ENCODE measurements at places on chromosomes 4 and X.

GRCh38 chr4:33395731-33396485 lies 2675.7 kb downstream of the PCDH7 start:
- DNase-seq, result no peak

- DNase-seq, result no peak
These were observed 512 bp downstream of the NOP14 start for GRCh38 chr4:2962614-2963174.

- DNase-seq, result no peak
These were observed 133.3 kb upstream of the RAI2 start for GRCh38 chrX:17994429-17994828.

DNA sequence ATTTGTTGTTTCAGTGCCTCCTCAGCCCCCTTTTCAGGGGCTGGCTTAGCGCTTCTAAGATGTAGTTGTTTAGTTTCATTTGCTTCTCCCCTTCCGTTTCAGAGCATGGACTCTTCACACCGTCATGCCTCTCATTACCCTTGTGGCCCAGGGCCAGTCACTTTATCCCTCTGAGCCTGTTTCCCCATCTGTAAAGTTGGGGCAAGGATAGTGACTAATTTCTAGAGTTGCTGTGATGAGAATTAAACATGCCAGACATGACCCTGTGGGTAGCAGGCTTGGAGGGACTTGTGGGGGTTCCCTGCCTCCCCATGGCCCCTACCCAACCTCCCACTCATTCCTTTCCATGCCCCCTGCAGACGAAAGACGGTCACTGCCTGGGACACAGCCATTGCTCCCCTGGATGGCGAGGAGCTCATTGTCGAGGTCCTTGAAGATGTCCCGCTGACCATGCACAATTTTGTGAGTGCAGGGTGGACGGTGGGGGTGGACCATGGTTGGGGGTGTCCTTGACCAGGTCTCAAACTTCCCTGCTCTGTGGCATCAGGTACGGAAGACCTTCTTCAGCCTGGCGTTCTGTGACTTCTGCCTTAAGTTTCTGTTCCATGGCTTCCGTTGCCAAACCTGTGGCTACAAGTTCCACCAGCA lies 3.6 kb downstream of the ARAF start:
- DNase-seq, result no peak

- DNase-seq, result no peak
These were observed 25.9 kb downstream of the COL25A1 start for GRCh38 chr4:109276482-109277095.

- DNase-seq, result no peak
These were observed 11.3 kb upstream of the AREG start for GRCh38 chr4:74433541-74434172.

DNA sequence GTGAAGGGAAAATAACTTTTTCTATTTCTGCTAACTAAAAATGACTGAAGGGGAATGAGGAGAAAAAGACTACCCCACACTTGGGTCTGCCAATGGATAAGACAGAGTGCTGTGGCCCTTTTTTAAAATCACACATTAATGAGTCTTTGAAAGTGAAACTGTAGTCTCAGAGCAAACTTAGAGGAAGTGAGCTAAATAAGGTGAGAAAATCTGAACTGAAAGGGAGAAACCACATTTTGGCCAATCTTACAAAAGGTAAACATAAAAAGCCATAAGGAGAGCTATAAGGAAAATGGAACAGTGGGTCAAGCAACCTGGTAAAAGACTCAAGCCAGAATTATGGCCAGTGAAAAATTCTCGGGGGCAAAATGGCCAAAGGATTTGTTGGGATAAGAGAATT lies 755.1 kb upstream of the IGFBP7 start:
- no peak for DNase-seq

GRCh38 chr4:144906181-144906925 lies 191.6 kb downstream of the ANAPC10 start:
- no peak for DNase-seq

- DNase-seq, result no peak
These were observed 19.3 kb downstream of the JAKMIP1 start for GRCh38 chr4:6180841-6181631.

GRCh38 chrX:150482537-150483206 lies 85.7 kb upstream of the MTM1 start:
- no peak for DNase-seq

GRCh38 chrX:57822398-57822797 lies 87.9 kb downstream of the ZXDA start:
- DNase-seq, result no peak

- DNase-seq, result no peak
These were observed 105.1 kb upstream of the MXRA5 start for GRCh38 chrX:3451571-3451970.

DNA sequence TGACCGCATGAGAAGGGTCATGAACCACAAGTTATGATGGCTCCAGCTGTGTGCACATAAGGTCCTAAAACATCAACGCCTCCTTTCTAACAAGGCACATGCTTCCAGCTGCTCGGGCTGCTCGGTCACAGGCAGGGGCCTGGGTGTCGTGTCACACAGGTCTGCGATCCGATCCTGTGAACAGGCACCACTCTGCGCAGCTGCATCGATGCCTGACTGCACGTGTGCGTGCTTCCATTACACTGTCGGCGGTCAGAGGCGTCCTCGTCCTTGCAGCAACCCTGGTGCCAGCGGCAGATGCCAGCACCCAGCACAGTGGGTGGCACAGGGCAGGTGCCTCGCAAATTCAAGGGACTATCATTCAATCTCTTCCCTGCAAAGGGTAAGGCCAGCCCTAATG lies 23.9 kb downstream of the ZFYVE28 start:
- DNase-seq, result no peak

GRCh38 chrX:17567187-17567586 lies 170.1 kb upstream of the SCML1 start:
- no peak for DNase-seq

GRCh38 chrX:15321447-15321846 lies 6.0 kb upstream of the ASB11 start:
- no peak for DNase-seq

- no peak for DNase-seq
These were observed 996.9 kb upstream of the GRIA3 start for GRCh38 chrX:122187069-122187713.

DNA sequence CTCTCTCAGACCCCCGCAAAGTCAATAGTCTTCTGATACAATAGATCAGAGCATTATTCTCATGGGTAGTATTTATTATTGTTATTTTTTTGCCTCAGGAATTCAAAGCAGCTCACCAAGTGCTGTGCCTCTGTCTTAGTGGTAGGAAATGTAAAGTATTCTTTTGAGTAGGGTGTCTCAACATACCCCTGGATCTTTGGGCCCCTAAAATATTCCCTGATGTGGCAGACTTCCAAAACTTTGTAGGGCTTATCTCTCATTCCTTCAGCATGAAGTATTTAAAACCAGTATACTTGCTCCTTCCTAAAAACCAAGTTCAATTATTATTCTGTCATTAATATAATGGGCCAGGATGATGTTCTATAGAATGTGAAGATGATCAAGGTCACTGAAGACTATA lies 115.3 kb upstream of the ZNF827 start:
- DNase-seq, result no peak

GRCh38 chr4:1519787-1520661 lies 113.8 kb upstream of the NKX1-1 start:
- DNase-seq, result peak; percentile 37

DNA sequence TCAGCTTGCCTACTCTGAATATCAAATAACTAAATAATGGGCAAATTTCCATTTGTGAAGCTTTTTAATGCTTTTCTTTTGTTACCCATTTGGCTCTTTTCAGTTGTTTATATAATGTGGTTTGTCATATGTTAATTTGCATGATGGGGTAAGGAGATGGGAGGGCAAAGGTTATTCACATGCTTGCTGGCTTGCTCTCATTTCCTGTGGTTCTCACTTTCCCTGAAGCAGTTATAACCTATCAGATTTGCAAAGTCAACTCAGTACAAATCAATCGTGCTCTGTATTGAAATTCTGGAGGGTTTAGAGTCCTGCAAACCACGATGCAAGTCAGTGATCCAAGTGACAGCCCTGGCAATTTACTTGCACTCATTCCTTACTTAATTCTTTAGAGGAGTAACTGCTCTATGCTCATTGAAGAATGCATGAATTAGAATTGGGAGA lies 711.2 kb downstream of the ADGRL3 start:
- DNase-seq, result no peak

- DNase-seq, result no peak
These were observed 892.1 kb upstream of the EPHA5 start for GRCh38 chr4:66562276-66562806.

GRCh38 chr4:89368861-89369260 lies 61.3 kb upstream of the GPRIN3 start:
- DNase-seq, result no peak

DNA sequence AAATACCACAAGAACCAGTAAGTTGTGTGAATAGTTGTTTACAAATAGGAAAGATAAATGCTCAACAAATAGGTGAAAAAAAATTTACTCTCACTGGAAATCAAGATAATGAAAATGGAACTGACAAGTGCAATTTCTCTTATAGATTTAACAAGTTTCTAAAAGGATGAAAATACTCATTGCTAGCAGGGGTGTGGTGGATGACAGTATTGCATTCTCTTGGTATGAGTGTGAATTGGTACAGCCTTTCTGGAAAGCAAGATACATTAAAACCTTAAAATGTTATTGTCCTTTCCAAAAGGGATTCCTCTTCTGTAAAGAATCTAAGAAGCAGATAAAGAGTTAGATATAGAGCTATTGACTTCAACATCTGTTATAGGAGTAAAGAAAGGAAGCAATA lies 240.0 kb upstream of the RPS6KA3 start:
- no peak for DNase-seq

- DNase-seq, result no peak
These were observed 215.1 kb downstream of the NR3C2 start for GRCh38 chr4:148227147-148227546.

DNA sequence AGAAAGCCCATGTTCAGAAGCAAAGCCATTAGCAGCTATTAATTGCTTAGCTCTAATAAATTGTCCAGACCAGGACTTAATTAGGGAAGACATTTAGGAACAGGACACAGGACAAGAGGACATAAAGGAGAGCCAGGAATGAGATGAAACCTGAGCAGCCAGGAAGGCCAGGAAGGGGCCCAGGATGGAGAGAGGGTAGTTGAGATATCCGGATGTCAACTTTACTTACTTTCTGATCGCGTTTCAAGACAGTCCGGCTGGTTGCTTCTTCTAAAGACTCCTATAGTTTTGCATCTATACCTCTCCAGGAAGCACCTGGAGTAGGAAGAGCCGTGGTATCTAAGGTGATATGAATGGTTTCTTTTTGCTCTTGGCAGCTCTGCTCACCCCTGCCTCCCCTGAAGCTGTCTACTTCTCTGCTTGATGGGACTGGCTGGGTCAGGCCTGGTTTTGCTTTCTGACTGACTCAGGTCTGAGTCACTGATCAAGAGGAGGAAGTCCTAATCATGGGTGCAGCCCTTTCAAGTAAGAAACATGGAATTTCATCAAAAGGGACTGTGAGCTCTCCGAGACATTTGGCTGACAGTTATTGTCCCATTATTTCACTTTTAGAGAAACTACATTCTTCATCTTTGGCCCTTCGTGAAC lies 733.3 kb downstream of the RPA4 start:
- no peak for DNase-seq

DNA sequence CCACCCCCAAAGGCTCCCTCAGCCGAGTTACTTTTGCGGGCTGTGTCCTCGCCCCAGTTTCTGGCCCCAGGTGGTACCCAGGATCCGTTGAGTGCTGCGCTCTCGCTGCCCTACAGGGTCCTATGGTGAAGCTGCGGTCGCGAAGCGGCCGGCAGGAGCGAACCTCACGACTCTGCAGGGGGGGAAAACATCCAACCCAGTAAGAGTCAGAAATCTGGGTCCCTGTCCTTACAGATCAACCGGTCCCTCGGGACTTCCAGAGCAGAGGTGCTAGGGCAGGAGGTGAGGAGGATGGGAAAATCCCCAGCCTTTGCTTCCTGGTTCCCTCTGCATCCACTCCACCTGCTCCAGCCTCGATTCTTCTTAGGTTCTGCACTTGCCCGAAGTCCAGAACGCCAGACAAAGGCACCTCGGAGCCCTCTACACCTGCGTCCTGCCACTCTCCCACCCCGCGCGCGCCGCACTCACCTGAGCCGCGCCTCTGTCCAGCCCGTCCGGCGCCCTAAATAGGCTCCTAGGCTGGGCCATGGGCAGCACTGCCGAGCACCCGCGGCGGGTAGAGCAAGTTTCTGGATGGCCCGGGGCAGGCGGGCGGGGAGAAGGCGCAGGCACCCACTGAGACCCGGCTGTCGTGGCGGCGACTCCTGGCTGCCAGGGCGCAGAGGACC lies at the start of gene HS3ST1:
Gene HS3ST1 (minus strand): TSS at position 664 of the 668 bp plus-strand sequence. CDS start 28,889 bp downstream, outside the sequence.
- DNase-seq, result no peak

GRCh38 chr4:73299548-73300280 lies 41.1 kb upstream of the ANKRD17 start:
- DNase-seq, result no peak

DNA sequence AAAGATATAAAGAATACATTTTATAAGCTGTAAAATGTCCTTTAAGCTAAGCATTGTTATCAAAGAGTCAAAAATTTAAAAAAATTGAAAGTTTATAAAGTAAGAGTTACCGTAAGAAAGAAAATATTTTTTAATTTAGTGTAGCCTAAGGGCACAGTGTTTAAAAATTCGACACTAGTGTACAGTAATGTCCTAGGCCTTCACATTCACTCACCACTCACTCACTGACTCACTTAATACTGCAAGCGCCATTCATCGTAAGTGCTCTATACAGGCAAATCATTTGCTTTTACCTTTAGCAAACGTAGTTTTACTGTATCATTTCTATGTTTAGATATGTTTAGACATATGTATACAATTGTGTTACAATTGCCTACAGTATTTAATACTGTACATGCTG lies 20.2 kb downstream of the GLRA3 start:
- DNase-seq, result no peak

DNA sequence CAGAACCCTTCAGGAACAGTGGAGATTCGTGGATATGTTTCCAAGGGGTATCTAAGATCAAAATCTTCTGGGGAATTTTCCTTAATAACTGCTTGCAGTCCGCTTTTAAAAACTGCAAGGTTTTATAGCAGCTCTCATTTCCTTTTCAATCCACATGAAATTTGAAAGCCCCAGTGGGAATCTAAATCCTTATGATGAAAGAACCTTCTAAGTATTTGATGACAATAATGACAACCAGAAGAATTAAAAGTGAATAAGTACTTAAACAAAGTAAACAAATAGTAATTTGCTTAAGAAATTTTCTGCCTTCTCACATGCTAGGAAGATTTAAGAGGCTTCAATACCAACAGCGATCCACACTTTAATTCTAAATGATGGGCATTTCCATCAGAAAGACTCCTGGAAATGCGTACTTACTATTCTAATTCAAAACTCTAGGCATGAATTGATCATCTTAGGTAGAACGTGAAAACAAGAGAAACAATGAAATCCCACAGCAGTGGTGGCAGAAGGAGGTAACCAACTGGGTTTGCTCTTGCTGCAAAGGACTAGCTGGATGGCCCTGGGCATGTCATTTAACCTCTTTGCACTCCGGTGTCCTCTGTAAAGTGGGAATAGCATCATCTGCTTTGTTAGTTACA lies 37.6 kb upstream of the S100G start:
- no peak for DNase-seq

- DNase-seq, result no peak
These were observed 43.1 kb downstream of the MAB21L2 start for GRCh38 chr4:150625033-150625432.

GRCh38 chr4:48173056-48173991 lies 39.3 kb upstream of the TXK start:
- DNase-seq, result no peak
